ENCODE measurements at places on chromosomes 16 and 17.

GRCh38 chr16:60481591-60481990 lies 1554.6 kb downstream of the CDH8 start:
- no peak for DNase-seq

GRCh38 chr16:30458561-30459394 lies 13.1 kb upstream of the SEPHS2 start:
- no peak for DNase-seq

GRCh38 chr17:44187131-44187899 lies 543 bp downstream of the TMUB2 start:
- DNase-seq, result no peak

- DNase-seq, result no peak
These were observed 3.9 kb downstream of the APRT start for GRCh38 chr16:88807626-88808453.

DNA sequence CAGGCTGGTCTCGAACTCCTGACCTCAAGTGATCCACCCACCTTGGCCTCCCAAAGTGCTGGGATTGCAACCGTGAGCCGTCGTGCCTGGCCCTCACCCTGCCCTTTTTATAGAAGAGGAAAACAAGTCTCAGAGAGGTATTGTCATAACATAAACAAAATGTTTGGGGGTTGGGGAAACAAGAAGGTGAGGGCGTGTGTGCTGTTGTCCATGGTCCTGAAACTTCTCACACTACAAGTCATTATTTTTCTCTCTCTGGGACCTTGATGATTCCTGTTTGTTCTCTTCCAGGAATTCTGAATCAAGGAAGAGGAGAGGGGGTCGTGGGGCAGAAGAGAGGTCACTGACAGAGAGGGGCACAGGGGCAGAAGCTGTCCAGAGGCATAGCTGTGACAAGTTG lies 160.2 kb upstream of the LHX1 start:
- DNase-seq, result no peak

GRCh38 chr17:17479209-17479608 lies 2.4 kb downstream of the MED9 start:
- DNase-seq, result no peak

GRCh38 chr16:29898804-29899515 lies 390 bp downstream of the SEZ6L2 start:
- no peak for DNase-seq

DNA sequence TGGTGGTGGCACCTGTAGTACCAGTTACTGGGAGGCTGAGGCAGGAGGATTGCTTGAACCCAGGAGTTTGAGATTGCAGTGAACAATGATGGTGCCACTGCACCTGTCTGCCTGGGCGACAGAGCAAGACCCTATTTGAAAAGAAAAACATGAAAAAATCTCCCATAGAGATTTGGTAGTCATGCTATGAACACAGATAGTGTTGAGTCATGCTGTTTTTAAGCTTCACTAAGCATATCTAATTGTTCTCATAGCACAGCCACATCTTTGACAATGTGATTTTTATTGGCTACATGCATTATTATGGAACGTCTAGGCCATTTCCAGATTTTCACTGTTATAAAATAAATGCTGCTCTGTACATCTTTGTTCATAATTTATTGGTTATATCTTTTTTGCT lies 6.0 kb downstream of the IL34 start:
- no peak for DNase-seq

GRCh38 chr17:50939795-50940684 lies 73.9 kb upstream of the TOB1 start:
- no peak for DNase-seq

GRCh38 chr16:64864232-64864809 lies 257.5 kb downstream of the CDH11 start:
- no peak for DNase-seq

DNA sequence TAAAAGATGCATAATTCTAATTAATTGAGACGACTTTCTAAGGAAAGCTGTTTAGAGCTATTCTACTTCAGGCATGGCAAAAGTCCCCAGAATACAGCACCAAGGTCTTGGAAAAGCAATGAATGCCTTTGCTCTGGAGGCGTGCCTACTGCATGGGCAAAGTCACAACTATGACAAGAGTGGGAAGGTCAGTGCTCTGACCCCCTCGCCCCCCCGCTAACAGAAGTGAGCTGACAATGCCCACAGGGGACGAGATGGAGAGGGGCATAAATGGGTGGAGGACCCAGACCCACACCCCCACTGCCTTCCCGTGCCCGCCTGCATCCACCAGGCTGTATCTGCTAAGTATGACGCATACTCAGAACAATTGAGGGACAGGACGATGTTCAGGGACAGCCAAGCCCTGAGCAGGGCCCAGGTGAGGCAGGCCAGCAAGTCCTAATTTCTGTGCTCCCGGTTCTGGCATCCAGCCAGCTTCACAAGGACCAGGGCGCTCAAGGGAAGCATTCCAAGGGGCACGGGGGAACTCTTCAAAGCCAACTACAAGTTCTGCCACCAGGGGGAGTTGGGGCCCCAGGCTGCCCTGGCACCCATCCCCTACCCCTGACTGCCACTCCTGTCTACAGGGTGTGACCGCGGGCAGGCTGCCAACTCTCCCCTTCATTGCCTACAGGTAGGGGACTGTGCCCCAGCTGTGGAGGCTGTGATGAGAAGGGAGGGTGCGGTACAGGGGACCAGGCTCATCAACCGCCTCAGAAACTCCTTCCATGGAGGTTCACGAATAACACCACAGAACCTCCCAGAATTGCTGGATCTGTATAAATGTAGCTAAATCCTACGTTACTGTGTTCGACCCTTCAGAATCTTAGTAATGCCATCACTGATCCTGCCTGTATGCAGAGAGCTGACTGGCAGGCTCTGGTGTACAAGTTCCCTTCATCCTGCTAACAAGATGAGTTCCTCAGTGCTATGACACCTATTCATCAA lies 20.8 kb downstream of the NPRL3 start:
- no peak for DNase-seq

GRCh38 chr17:1423456-1424135 lies 23.6 kb upstream of the YWHAE start:
- DNase-seq, result no peak

DNA sequence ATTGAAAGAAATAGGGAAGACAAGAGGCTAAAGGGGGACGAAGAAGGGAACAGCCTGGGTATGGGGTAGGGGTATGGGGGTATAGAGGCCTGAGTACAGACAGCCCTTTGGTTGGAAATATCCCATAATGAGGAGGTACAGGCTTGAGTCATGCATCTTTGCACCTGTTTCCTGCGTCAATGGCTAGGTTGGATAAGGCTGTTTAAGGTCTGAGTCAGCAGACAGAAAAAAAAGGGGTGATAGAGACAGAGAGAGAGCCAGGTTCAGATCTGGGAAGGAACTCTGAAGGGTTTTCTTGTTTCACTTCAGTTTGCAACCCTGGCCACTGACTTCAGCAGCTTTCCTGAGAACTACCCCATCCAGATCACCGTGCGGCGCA lies 8.5 kb downstream of the FNDC8 start:
- DNase-seq, result no peak

- DNase-seq, result no peak
These were observed 6.8 kb downstream of the LRRC3C start for GRCh38 chr17:39934324-39934723.

DNA sequence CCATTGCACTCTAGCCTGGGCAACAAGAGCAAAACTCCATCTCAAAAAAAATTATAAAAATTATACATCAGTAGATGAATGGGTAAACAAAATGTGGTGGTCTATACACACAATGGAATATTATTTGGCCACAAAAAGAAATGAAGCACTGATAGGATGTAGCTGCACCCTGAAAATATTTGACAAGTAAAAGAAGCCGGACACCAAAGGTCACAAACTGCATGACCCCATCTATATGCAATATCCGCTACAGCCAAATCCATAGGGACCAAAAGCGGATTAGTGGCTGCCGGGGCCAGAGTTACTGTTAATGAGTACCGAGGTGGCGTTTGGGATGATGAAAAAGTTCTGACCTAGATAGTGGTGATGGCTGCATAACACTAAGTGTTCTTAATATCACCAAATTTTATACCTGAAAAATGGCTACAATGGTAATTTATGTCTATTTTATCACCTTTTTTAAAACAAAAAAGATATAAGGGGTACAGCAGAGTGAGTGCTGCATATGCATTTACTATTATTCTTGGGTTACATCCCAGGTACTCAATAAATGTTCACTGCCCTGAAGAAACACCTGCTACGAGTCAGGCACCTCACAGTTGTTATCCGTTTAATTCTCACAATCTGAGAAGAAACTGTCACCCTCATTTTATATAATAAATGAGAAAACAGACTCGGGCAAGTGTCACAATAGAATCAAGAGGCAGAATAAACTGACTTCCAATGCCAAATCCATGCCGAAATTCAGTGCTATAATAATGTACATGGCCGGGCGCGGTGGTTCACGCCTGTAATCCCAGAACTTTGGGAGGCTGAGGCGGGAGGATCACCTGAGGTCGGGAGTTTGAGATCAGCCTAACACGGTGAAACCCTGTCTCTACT lies 807 bp upstream of the HBQ1 start:
- no peak for DNase-seq

DNA sequence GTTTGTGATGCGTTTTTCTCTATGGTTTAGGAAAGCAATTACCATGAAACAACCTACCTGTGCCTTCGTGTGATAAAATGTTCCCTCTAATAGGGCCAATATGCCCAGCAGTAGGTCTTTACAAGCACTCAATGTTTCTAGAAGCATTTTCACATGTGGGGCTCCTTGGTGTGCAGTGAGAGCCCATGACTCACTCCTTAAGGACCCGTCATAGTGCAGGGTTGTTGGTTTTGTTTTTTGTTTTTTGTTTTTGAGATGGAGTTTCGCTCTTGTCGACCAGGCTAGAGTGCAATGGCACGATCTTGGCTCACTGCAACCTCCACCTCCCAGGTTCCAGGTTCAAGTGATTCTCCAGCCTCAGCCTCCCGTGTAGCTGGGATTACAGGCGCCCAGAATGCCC lies 31.1 kb upstream of the ZFP90 start:
- no peak for DNase-seq

GRCh38 chr17:18070861-18071340 lies 16.8 kb upstream of the DRG2 start:
- DNase-seq, result no peak

DNA sequence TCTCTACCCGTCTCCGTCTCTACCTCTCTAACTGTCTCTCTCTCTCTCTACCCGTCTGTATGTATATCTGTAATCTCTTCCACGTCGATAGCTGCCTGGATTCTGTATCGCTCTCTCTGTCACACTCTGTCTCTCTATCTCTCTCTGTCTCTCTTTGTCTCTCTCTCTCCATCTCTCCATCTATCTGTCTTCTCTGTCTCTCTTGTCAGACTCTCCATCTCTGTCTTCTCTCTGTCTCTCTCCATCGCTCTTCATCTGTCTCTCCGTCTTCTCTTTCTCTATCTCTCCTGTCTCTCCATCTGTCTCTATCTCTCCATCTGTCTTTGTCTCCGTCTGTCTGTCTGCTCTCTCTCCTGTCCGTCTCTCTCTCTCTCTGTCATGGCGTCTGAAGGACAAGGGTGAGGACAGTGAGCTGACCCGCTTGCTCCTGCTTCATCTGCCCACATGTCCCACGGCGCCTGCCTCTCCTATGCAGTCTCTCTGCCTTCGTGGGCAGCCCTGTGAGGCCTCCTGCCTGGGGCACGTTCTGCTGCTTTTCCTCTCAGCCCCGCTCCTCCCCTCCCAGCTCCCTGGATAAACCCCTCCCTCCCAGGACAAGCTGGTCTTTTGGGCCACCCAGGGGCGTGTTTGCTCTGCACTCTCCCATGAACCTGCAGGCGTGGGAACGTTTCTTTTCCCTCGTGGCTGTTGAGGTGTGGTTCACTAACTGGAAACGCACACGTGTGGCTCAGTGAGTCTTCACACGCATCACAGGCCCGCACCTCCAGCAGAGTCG lies 18.9 kb downstream of the ACSF3 start:
- DNase-seq, result no peak

Measured in dorsolateral prefrontal cortex (tissue), 122 donors.